ENCODE measurements at places on chromosomes 7 and 10.

- no peak for DNase-seq
Observed at GRCh38 chr7:131482800-131483199, 73.6 kb downstream of the PODXL start.

DNA sequence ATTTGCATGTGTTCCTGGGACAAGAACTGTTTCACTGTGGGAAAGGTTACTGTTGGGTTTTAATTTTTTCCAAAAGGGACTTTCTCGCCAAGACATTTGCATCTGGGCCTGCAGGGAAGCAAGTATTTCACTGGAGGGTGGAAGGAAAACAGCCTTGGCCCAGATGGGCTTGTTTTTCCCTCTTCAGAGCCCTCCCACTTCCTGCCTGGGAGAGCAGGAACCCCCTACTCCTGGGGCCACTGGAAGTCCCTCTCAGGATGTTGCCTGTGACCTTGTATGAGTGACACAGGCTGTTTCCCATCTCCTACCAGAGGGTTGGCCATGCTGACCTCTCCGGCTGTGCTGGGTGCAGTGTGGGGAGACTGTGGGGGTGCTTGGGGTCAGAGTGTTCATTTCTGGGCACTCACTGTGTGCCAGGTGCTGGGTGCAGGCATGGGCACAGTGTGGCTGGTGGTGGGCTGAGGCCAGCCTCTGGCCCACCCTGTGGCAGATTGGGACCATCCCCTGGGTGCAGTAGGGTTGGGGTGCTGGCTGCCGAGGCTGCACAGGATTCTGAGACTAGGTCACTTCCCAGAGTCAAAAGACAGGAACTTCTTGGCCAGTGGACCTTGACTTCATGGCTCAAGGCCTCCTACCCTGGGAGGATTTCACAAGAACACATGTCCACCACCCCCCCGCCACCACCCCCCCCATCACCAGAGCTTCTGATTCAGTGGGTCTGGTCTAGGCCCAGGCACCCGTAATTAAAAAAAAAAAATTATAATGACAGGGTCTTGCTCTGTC is 10.2 kb downstream of the TSPAN15 start:
- no peak for DNase-seq

- no peak for DNase-seq
Observed at GRCh38 chr7:17058568-17058967, 176.8 kb upstream of the AGR3 start.

GRCh38 chr7:129017264-129017663 is 37.6 kb downstream of the TNPO3 start:
- DNase-seq, result no peak

GRCh38 chr7:151085691-151086620 is at the start of gene AGAP3:
AGAP3 (plus strand) TSS chr7:151086475; CDS start chr7:151086742, 267 bp downstream.
- peak; percentile 92 for DNase-seq

- DNase-seq, result no peak
Observed at GRCh38 chr10:62917475-62918238, 101.5 kb upstream of the EGR2 start.

- no peak for DNase-seq
Observed at GRCh38 chr10:115659616-115660015, 566.5 kb downstream of the ATRNL1 start.

- peak; percentile 24 for DNase-seq
Observed at GRCh38 chr10:116444527-116445142, 17.0 kb downstream of the PNLIPRP3 start.

GRCh38 chr7:155132431-155132830 is 62.3 kb downstream of the HTR5A start:
- DNase-seq, result no peak

GRCh38 chr10:75739414-75740143 is 308.2 kb downstream of the LRMDA start:
- DNase-seq, result no peak

GRCh38 chr10:78259391-78259790 is 225.7 kb downstream of the RPS24 start:
- DNase-seq, result no peak

DNA sequence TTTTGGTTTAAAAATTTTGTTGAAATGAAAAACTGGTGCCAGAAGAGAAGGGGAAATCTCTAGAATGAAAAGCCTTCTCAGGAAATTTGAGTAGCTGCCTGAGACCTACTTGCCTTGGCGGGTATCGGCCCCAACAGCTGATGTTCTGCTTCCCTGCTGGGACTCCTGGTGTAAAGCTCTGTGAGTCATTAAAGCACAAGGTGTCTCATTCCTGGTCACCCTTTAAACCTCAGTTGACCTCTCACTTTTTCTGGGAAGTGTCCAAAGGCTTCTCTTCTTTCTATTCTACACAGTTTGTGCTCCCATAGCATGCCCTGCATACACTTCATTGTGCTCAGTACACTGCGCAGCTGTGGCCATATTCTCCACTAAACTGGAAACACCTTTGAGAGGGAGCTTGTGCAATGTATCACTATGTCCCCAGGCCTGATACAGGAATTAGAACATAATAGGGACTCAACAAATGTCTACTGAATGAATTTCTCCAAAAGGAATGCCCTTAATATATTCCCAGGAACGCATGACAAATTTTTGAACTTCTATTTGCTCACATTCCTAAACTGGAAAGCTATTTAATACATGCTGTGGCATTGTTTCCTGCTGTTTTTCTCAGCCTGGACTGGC is 303.9 kb downstream of the SDHAF3 start:
- DNase-seq, result no peak

- DNase-seq, result no peak
Observed at GRCh38 chr7:51689547-51689946, 372.9 kb upstream of the COBL start.

DNA sequence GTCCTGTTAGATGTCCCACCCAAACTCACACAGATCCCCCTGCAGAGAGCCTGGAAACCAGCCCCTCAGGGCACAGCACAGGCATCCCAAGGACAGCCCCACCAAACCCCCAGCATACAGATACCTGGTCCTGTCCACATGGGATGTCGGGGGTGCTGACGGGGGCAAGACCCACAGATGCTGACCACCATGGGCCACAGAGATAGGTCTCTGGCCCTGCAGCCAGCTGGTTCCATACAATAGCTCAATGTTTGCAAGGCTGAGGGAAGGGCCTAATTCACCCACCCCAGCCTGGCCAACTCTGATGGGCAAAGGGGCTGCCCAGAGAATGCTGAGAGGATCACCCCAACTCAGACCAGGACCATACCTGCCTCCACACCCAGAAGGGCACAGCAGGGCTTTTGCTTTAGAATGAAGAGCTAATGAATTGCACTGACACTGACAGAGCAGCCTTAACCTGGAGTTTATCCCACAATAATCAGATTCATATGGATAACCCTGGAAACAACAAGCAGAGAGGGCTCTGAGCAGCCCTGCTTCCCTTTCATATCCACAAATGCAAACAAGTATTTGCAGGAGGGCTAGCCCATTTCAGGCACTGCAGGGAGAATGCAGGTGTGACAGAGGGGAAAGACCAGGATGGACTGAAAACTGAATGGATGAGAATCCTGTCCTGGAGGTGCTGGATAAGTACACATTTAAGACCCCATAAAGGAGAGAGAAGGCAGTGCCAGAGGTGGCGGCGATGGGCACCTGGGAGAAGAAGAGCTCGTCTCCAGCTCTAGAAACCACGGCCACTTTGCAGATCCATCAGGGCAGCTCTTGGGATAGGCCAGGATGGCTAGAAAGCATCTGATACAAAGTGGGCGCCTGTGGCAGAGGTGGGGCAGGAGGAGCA is 126.7 kb downstream of the TNS3 start:
- DNase-seq, result no peak

DNA sequence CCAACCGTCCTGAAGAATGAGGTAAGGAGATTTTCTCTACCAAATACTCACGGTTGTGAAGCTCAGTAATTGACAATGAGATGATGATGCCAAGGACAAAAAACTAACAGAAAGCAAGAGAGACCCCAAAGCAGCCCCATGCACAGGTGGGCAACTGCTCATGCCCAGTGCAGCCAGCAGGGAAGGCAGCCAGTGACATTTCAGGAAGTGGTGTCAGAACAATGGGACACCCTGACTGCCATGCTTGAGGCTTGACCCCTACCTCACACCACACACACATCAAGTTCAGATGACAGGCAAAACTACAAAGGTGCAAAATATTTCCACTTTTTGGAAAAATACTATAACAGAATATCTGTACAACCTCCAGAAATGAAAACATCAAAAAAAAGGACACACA is 66.9 kb downstream of the CFAP46 start:
- DNase-seq, result no peak

GRCh38 chr7:91940171-91940570 is 491 bp upstream of the AKAP9 start:
- DNase-seq, result peak; percentile 53

DNA sequence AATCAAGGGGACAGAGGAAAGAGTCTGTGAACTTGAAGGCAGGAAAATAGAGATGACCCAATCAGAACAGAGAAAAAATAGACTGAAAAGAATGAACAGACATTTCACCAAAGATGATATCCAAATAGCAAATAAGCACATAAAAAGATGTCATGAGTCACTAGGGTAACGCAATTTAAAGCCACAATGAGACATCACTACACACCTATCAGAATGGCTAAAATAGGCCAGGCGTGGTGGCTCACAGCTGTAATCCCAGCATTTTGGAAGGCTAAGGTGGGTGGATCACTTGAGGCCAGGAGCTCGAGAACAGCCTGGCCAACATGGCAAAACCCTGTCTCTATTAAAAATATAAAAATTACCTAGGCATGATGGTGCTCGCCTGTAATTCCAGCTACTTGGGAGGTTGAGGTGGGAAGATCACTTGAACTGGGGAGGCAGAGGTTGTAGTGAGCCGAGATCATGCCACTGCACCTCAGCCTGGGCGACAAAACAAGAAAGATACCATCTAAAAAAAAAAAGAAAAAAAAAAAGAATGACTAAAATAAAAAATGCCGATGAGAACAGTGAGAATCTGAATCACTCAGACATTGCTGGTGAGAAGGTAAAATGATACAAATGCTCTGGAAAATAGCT is 100.9 kb downstream of the LHPP start:
- no peak for DNase-seq

DNA sequence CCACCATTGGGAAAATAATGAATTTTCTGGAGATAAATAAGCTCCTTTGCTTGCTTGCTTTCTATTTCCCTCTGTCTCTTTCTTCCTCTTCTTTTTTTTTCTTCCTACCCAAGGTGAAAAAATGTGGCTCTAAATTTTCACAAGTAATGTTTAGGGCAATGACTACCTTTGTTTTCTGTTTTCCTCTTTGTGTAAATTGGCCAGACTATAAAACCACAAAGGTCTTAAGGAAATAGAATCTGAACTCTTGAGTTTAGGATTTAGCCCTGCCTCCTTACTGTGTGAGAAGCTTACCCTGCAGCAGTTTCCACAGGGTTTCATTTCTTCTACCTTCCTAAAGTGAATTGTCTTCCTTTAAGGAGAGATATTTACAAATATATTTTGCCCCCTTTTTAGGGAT is 330.4 kb downstream of the ARL4A start:
- peak; percentile 26 for DNase-seq

DNA sequence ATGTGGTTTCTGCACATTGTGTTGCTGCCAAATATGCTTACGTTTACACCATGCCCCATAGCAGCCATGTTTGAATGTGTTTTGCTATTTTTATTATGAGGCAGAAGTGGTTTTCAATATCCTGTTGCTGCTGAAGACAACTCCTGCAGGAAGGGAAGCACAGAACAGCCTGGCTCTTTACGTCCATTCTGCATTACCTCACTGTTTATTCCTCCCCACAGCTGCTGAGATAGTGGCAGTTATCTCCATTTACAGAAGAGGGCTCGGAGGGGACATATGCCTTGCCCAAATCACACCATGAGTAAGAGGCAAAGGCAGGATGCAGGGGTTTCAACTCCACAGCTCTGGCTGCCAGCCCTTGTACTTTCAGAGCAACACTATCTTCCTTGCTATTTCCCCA is 35.3 kb downstream of the PLPP4 start:
- no peak for DNase-seq

DNA sequence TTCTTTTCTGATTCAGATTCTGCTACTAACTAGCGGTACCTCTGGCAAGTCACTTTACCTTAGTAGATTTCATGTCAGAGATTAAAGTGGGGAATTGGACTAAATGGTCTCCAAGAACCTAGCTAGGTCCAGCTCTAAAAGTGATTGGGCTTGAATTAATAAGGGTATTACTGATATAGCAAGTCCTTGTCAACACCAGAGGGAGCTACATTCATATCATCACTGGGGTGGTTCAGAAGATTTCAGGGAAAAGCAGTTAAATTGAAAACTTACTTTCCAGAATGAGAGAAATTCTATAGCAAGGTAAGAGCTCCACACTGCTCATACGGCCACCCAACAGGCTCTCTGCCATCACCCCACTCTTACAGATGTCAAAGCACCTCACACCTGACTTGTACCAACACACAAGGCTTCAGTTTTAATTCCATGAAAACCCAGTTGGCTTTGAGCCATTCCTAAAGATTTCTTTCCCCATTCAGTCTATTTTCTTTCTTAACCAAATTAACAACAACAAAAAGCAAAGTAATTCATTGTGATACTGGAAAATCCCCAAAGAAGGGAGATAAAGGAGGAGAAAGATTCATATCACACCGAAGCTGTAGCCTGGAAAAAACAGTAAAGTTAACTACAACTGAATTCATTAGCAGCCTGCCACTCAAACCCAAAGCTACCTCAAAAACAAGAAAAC is 38.0 kb upstream of the SPOCK2 start:
- no peak for DNase-seq

- DNase-seq, result no peak
Observed at GRCh38 chr10:64506963-64507362, 985.8 kb downstream of the REEP3 start.

- DNase-seq, result no peak
Observed at GRCh38 chr7:134777470-134777869, 2.0 kb upstream of the CALD1 start.
